Hematopoietic multipotent progenitor cell (in vitro differentiated cells): ENCODE measurements at places on chromosomes 6 and 20.

GRCh38 chr20:22020201-22020600 is 314.7 kb downstream of the PAX1 start:
- DNase-seq, result no peak

DNA sequence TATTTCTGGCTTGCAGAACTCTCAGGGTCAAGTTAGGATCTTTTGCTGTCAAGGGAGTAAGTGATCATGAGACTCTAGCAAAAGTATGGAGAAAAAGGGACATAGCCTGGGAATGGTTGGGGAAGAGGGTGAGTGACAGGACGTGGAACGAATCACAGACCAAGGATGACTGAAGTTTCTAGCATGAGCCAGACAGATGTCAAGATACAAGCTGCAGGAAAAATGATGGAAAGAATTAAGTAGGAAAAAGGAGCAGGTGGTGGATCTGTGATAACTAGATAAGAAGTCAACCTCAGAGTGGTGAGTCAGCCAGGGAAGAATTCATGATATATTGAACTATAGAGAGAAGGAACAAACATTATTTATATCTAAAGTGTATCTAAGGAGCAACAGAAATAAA is 159.8 kb upstream of the SYNDIG1 start:
- no peak for DNase-seq

GRCh38 chr6:3353213-3353903 is 94.6 kb downstream of the PSMG4 start:
- no peak for DNase-seq

DNA sequence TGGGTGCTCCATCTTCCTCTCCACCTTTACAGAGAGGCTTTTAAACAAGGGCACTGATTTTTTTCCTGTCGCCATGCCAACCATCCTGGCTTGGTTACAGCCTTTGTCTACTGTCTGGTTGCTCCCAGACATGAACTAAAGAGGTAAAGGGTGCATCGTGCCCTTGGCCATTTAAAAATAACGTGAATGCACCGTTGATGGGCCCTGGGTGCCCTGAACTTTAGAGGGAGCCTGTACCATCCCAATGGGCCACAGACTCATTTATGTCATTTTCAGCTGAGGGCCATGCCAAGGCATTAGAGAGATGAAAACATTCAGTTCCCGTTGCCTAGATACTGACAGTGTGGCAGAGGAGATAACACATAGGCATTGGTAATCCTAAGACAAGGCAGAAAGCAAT is 23.3 kb downstream of the TMC2 start:
- no peak for DNase-seq

- no peak for DNase-seq
Observed at GRCh38 chr6:19413323-19413722, 423.8 kb upstream of the ID4 start.
